Stimulated activated CD8-positive, alpha-beta memory T cell treated with anti-CD3 and anti-CD28 coated beads, Interleukin-7, amount 100 ng/mL, for 1 hour (primary cell): ENCODE measurements at places on chromosomes 12 and 14.

DNA sequence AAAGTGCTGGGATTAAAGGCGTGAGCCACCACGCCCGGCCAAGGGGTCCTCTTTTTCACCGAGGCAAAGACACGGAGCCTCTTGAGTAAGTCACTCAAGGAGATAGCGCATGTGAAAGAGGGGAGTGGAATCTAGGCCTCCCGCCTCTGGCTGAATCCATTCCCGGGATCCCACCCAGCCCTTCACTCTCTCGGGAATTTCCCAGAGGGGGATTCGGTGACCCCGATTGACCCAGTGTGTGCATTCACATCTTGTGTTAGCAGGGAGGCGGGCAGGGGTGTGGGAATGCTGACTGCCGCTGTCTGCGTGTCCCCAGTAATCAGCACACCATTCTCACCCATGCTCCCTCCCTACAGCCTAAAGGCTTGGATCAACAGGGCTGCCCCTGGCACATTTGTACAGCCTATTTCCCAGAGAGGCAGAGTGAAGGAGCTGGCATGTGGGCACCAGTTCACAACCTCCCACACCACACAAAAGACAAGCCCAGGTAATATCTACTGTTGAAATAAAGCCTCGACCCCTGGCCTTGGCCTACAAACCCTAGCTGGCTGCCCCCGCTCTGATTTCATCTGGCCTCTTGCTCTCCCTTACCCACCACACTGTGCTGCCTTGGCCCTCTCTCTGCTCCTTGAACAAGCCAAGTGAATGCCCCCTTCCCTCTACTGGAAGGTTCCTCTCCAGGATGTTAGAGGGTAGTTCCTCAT is 1.3 kb upstream of the LTBP2 start:
- DNase-seq, result no peak

DNA sequence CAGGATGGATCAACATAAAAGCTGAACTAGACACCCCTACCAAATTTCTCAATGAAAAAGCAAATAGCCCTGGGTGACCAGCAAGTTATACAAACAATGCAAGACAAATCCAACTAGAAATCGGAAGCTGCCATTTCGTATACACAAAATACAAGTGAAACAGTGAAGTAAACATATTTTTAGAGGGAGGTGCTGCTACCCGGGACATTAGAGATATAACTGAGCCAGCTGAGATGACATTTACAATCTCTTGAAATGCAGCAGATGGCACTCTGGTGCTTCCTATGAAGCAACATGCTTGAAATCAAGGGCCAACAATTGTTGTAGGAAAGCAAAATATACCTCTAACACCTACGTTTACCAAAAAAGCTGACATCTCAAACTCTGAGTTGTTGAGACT is 25.5 kb downstream of the BDKRB1 start:
- DNase-seq, result no peak

GRCh38 chr12:48004053-48004941 is at the start of gene COL2A1:
Gene COL2A1, minus strand, starts transcription at chr12:48004476. Its CDS starts 155 bp downstream, at chr12:48004321.
- DNase-seq, result no peak

DNA sequence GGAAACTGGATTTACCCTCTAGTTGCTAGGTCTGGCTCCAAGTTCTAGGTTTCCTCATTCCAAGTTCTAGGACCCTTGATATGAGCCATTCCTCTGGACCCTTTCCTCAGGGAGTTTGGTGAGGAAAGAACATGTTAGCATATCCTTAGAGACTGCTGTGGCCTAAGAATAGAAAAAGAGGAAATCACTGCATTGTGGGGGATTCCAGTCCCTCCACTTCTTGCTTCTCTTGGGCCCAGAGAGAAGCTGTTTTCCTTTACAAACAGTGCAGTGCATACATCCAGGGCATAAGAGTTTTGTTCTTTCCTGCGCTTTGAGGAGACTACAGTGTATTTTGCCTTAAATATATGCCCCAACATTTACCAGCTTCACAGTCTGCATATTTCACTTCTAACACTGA is 59.0 kb downstream of the LLPH start:
- DNase-seq, result no peak

DNA sequence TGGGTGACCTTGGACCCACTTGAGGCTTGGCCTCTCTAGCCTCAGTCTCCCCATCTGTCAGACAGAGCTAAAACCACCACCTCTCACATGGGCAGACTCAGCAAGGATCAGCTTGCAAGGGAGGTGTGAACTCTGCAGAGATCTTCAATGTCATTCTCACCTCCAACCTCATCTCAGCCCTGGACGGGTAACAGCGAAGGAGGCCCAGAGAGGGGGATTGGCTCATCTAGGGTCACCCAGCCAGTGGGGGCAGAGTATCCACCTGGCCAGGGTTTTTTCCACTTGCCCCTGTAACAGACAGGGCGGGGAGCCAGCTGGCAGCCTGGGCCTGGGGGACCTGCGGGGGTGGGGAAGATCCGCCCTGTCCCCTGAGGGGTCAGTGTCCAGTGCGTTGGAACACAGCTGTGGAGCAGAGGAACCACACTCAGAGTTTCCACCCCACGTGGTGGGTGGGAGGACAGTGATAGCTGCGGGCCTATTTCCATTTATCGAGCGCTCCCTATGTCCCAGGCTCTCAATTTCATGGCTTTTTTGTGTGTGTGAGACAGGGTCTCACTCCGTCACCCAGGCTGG is 27.4 kb downstream of the DTX1 start:
- no peak for DNase-seq

- no peak for DNase-seq
These were observed 117.0 kb downstream of the NCOR2 start for GRCh38 chr12:124450376-124450750.

DNA sequence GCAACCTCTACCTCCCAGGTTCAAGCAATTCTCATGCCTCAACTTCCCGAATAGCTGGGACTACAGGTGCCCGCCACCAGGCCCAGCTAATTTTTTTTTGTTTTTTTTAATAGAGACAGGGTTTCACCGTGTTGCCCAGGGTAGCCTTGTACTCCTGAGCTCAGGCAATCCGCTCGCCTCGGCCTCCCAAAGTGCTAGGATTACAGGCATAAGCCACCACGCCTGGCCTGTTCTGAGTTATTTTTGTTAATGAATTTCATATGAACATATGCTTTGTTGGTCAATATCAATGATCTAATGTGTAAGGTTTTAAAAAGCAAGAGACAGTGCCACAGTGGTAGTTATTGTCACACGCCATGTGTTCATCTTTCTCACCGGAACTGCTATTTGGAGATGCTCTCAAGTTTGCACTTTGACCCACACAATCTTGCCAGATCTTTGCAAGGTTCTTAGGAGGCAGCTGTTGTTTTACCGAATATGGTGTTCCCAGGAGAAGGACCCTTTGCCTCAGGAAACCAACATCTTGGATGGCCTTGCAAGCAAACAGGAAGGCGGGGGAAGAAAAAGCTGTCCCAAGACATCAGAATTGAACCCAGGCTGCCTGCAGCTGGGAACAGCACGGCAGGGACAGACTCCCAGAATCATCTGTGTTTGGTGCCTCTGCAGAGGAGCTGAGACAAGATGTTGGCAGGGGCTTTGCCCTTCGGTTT is 30.0 kb downstream of the GALNT16 start:
- no peak for DNase-seq

DNA sequence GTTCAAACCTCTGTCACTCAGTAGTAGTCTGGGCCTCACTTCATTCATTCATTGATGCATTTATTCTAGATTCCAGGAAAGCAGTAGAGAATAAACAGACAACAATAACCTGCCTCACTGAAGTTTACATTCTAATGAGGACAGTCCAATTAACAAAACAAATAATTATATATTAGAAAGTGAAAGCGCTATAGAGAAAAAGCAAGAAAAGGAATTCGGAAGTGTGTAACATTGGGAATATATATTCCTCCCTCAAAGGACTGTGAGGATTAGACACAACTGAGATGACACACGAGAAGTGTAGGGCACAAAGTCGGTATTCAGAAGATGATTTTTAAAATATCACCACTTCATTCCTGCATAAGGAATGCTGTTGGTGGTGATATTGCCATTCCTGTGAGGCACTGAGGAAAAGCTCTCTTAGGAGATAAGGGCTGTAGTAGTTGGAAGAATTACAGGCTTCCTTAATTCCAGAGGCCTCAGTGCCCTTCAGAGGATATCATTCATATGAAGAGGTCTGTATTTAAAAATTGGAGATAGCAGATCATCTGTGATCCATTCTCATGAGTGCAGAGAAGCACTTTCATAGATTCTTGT is 3.9 kb upstream of the DUSP6 start:
- DNase-seq, result no peak

DNA sequence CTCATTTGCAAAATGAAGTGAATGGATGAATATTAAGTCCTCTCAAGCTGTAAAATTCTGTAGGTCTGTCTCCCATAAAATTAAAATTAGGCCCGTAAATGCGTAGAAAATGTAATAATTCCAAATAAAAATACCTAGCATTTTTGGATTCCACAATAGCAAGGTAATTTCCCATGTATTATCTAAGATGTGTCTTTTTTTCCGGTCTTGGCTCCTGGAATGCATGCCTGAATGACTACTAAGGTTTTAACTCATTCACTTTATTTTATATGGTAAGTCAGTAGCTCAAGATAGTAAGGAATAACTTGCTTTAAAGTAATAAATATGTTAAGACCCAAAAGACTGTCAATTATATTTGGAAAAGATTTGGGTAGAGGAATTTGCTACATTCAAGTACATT is 11.1 kb downstream of the TXNRD1 start:
- DNase-seq, result no peak
